GM13977 (cell line): ENCODE measurements at places on chromosomes 3 and 15.

- DNase-seq, result no peak
Observed at GRCh38 chr15:22811640-22812039, 25.2 kb downstream of the NIPA1 start.

- DNase-seq, result peak; percentile 89
Observed at GRCh38 chr3:52253314-52254304, 8.1 kb downstream of the PPM1M start.

- no peak for DNase-seq
Observed at GRCh38 chr15:68465861-68466560, 34.0 kb upstream of the ITGA11 start.

GRCh38 chr3:70811880-70812279, 499.4 kb upstream of the MDFIC2 start:
- DNase-seq, result no peak

GRCh38 chr3:171349392-171349791, 110.8 kb downstream of the TNIK start:
- no peak for DNase-seq

DNA sequence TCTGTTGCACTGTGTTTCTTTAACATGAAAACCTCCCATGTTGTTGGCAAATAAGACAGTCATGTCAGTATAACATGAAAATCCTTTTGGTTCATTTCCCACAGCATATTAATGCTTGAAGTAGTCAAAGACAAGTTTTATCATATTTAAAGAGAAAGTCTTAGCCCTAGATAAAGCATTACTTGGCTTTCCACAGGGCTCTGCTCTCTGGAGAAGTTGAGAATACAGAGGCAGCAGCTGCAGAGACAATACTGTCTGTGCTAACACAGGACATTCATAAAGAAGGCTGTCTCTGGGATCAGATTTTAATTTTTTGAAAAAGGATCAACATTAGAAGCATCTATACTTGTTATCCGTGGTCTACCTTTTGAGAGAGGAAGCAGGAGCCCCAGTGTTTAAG, 103.4 kb upstream of the SAMMSON start:
- no peak for DNase-seq

- DNase-seq, result peak; percentile 58
Observed at GRCh38 chr15:75153087-75153486, 48.6 kb upstream of the C15orf39 start.

DNA sequence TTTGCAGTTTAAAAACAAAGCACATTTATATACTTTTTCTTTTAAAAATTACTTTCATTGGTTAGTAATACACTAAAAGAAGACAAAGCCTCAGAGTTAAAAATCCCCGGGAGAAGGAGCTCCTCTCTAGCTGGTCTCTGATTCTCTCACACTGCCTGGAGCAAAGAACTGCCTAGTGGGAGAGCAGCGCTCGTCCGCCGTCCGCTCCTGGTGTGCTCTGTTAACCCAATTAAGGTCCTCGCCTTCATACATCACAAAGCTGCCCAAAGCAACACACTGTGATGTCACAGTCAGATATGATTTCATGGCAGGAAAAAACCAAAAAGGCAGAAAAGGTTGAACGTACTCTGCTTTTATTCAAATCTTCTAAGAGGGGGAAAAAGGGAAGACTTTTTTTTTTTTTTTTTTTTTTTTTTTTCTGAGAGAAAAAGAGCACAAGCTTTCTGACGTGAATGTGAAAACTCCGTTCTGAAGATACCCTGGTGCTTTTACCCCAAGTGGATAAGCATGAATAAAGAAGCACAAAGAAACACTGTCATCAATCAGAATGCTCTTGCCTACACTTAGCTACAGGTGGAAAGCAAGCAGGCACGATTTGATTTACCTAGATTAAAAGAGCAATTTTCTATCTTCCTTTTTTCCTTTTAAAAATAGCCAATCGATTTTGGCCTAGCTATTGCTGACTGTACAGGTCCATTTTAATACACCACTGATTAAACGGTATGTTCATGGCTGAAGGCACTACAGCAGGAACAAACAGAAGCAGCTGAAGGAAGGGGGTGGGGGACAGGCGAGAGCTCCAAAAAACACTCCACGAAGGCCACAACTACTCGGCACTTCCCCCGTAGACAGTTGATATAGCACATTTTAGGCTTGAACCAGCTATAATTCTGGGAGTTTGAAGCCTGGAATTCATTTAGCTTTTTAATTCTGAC, 115.2 kb downstream of the TIGIT start:
- no peak for DNase-seq

DNA sequence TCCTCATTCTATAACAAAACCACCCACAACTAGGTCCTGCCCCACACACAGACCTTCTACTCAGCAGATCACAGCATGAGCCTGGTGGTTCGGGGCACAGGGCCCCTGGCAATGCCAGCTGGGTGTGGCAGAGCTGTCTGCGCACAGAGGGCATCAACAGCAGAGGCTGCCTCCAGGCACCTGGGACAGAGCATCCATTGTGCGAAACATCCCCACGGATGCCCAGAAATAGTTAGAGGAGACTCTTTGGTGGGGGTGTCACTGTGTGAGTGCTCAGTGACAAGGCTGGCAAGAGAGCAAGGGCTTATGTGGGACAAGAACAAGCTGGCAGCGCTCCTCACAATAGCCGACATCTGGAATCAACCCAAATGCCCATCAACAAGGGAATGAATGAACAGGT, 487.4 kb upstream of the PROK2 start:
- DNase-seq, result no peak

GRCh38 chr15:71780115-71780976, 30.0 kb upstream of the NR2E3 start:
- peak; percentile 74 for DNase-seq

DNA sequence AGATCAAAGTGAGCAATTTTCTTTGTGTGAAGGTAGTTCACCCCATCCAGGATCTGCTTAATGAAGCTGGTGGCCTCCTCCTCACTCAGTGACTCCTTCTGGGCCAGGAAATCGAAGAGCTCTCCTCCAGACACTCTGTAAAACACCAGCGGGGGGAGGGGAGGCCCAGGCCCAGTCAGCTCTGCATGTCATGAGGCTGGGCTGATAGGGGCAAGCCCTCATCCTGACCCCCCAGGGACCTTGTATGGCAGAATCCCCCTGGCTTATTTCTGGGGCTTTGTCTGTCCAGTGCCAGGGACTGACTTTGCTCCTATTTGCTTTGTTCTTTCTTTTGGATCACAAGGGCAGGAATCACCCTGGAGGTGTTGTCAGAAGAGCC, 74.9 kb downstream of the DAPK2 start:
- DNase-seq, result no peak

DNA sequence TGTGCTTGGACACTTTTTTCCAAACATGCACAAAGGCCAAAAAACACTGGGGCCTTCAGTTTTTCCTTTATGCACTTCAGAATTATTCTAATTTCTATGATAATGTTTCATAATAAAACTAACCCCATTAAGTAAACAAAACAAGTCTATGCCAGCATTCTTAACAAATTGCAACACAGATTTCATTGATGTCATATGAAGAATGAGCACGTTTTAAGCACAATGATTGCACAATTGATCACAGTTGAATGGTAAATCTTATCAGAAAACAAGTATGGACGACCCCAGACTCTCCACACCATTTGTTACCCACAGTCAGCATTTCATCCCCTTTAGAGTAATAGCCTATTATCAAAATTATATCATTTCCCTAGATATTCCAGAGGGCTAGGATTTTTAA, 46.7 kb upstream of the PROK2 start:
- DNase-seq, result no peak

DNA sequence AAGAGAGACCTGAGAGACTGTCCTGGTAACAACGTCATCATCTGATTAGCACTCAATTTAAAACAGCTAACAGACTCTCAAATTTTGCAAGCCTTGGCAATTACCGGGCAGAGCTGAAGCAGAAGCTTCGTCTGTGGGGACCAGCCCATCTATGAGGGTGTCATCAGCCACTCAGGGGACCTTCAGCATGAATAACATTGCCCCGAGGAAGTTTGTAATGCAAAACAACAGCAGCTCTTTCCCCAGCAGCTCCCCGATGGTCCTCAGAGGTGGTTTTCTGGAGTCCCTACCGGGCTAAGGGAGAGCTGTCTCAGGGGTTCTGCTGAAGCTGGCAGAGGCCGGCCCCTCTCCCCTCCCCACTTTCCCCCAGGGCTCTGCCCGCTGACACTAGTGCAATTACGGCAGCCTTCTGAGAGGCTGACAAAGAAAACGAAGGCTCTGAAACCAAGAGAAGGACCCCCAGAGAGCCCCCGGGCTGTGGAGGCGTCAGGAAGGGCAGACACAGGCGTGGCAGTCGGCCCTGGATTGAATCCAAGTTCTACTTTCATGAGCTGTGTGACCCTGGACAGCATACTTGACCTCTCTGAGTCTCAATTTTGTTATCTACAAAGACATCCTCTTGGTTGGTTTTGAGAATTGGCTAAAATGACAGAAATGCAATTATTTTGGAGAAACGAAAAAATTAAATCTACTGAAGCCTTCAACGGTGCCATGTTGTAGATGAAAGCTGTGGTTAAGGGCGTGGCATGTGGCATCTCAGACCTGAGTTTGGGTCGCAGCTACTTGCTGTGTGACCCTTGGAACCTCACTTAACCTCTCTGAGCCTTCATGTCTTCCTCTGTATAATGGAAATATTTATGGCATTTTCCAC, 102.1 kb upstream of the TLE3 start:
- peak; percentile 35 for DNase-seq

GRCh38 chr3:126058666-126059065, 25.3 kb downstream of the SLC41A3 start:
- no peak for DNase-seq

GRCh38 chr3:111851511-111851954, 7.5 kb upstream of the PHLDB2 start:
- DNase-seq, result no peak

GRCh38 chr3:175192536-175192935, 333.4 kb downstream of the NAALADL2 start:
- DNase-seq, result no peak

DNA sequence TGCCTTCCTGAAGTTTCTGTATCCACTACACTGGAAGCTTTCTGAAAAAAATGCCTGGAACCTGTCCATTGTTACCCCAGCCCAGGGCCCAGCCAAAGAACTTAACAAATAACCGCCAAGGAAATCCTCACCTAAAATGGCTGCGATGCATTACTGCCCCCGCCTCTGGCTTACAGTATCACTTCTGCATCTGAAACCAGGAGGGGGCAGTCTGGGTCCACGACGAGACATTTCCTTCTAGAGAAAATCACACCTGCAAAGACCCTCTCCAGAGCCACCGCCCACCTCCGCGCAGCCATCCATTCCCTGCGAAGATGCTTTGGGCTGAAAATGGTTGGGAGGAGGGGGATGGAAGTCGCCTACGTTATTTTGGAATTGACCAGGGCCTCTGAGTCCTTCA, 22.4 kb upstream of the CELF6 start:
- DNase-seq, result no peak

DNA sequence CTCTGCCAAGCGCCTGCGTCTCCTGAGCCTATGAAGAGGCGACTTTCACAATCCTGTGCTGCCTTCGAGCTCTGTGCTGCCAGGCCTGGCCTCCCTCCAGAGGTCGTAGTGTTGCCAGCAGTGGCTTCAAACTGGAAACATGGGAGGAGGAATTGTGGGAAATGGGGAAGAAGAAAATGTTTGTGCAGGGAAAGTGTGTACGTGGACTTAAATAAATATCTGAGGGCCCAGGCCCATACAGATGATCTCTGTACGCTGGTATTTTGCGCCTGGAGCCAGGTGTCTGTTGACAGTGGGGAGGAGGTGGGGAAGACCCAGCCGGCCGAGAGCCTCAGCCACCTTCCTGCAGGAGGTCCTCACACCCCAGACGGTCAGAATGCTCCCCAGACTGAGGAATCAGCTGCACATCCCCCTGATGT, 44.6 kb downstream of the ZBTB38 start:
- no peak for DNase-seq

GRCh38 chr15:51335087-51335486, 3.3 kb downstream of the CYP19A1 start:
- no peak for DNase-seq

DNA sequence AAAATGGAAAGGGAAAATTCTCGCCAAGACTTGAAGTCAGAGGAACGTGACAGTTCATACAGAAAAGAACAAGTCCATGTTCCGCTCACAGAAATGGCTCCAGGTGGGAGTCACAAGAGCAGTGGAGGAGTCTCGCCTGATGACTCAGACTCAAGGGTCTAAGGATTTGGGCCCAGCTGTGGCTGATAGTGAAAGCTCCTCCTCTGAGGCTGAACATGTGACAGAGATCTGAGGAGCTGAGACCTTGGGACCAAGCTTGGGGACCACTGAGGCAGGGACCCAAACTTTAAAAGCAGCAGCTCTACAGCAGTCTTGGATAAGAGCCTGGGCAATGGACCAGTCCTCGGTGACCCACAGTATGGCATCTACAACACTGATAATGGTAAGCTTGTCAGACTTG, 9.3 kb upstream of the VEPH1 start:
- no peak for DNase-seq

DNA sequence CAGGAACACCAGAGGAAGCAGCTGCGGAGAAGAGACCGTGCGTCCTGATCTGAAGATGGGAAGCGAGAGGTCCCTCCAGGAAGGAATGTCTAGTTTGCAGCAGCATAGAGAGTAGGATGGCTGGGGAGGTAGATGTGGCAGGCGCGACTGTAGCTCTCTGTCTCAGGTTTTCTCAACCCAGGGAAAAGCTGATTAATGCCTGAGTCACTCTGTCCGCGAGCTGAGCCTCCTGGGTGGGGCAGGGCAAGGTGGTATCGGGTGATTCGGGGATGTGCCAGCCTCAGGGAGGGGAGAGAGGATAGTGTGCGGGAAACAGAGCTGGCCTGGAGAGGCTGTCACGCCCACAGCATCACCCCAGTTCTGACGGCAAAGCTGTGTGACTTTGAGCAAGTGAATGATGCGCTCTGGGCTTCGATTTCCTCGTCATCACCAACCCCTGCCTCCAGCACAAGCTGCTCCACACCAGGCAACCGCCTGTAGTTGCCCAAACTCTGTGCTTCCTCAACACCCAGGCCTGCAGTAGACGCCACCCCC, 28.4 kb downstream of the CPN2 start:
- peak; percentile 21 for DNase-seq

- no peak for DNase-seq
Observed at GRCh38 chr15:29670266-29670665, 152.0 kb downstream of the TJP1 start.

- DNase-seq, result no peak
Observed at GRCh38 chr15:93152360-93152759, 63.3 kb upstream of the RGMA start.

DNA sequence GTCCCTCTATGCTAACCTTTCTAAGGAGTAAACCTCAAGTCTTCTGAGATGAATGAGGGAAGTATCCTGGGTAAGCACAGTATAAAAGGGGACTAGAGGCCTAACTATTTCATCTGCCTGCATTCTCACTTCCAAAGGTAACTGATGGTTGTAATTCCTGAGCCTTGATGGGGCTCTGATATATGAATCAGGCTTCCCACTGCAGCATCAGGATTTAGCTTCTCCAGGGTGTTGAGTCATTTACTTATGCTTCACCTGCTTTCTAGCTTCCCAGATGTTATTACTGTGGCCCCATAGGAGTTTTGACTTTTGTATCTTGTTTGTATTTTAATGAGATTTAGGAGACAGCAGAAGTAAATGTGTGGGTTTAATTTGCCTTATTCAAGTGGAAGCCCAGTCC, 207.3 kb upstream of the EIF1B start:
- no peak for DNase-seq

DNA sequence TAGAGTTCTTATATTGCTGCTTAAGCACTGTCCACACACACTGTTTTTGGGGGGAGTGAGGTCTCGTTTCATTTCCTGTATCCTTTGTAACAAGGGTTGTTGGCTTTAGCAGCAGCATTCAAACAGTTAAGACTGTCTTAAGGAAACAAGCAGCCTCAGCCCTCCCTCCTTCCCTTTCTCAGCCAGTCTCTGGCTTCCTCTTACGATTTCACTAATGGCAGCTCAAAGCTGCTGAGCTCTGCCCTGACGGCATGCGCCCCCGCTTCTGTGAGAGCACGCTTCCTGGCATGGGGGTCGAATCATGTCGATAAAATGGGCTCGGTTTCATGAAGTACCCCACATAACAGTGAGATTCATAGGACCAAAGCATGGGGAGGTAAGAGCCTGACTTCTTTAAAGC, 105.0 kb downstream of the KLHL25 start:
- DNase-seq, result no peak
